ENCODE measurements at places on chromosomes 3 and 15.

GRCh38 chr3:191255156-191255555, 56.1 kb downstream of the OSTN start:
- DNase-seq, result no peak
- no peaks in the 10 kb centered on the region for H3K27me3 ChIP-seq
- no peak overlapping the region for H3K4me3 ChIP-seq
- no peaks in the 10 kb centered on the region for H3K36me3 ChIP-seq
- no peaks in the 10 kb centered on the region for H3K4me1 ChIP-seq

- no peaks in the 10 kb centered on the region for H3K27me3 ChIP-seq
- no peak overlapping the region for H3K27ac ChIP-seq
- no peak for DNase-seq
- no peaks in the 10 kb centered on the region for H3K36me3 ChIP-seq
- H3K4me3 ChIP-seq, result no peak overlapping the region
- no peaks in the 10 kb centered on the region for H3K4me1 ChIP-seq
These were observed 272.6 kb downstream of the PDCD6IP start for GRCh38 chr3:34070831-34071585.

- no peak for DNase-seq
- no peak overlapping the region for H3K27ac ChIP-seq
- H3K4me3 ChIP-seq, result no peak overlapping the region
- no peaks in the 10 kb centered on the region for H3K4me1 ChIP-seq
These were observed 62.3 kb upstream of the TNFAIP8L3 start for GRCh38 chr15:51156957-51157356.

GRCh38 chr3:125435231-125435630, 60.1 kb upstream of the ZNF148 start:
- no peak overlapping the region for H3K4me3 ChIP-seq
- no peaks in the 10 kb centered on the region for H3K36me3 ChIP-seq
- DNase-seq, result no peak
- H3K27ac ChIP-seq, result no peak overlapping the region
- H3K27me3 ChIP-seq, result no peaks in the 10 kb centered on the region
- H3K4me1 ChIP-seq, result no peaks in the 10 kb centered on the region

DNA sequence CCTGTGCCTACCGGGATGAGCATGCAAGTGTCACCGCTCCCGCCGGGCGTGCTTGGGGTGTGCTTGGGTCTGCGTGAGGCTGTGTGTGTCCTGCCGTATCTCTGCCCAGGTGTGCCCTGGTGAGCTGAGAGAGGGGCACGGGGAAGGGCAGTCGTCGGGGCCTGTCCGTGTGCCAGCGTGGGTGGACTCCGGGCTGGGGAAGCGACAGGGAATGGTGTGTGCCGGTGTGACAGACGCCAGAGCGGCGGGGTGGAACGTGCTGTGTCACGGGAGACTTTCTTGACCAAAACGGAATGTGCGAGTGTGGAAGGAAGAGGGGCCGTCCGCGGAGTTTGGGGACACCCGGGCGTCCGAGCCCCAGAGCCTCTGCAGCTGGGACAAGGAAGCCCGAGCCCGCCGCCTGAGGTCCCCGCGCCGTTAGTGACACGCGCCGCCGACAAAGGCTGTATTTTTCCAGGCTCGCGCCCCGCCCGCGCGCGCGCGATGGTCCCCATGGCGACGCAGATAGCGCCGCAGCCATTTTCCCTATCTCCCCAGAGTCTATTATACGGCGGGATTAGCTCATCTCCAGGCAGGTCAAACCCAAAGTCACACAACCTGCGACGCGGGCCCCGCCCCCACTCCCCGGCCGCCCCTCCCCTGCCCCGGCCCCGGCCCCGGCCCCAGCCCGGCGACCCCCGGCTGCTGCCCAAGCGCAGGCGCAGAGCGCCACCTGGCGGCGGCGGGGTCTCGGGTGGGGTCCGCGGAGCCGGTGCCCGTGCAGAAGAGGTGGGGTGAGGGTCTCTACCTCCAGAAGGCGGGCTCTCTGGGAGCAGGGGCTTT, 4.5 kb upstream of the GATA2 start:
- H3K27me3 ChIP-seq, result peaks cover 68% of the 10 kb centered on the region
- no peak overlapping the region for H3K27ac ChIP-seq
- H3K4me1 ChIP-seq, result peaks cover 17% of the 10 kb centered on the region
- no peak overlapping the region for H3K4me3 ChIP-seq

- peaks cover 53% of the 10 kb centered on the region for H3K4me1 ChIP-seq
- H3K27ac ChIP-seq, result peak overlapping the region; percentile 97
- DNase-seq, result peak; percentile 91
- no peaks in the 10 kb centered on the region for H3K36me3 ChIP-seq
These were observed 542 bp downstream of the PLOD2 start for GRCh38 chr3:146160321-146160963.

DNA sequence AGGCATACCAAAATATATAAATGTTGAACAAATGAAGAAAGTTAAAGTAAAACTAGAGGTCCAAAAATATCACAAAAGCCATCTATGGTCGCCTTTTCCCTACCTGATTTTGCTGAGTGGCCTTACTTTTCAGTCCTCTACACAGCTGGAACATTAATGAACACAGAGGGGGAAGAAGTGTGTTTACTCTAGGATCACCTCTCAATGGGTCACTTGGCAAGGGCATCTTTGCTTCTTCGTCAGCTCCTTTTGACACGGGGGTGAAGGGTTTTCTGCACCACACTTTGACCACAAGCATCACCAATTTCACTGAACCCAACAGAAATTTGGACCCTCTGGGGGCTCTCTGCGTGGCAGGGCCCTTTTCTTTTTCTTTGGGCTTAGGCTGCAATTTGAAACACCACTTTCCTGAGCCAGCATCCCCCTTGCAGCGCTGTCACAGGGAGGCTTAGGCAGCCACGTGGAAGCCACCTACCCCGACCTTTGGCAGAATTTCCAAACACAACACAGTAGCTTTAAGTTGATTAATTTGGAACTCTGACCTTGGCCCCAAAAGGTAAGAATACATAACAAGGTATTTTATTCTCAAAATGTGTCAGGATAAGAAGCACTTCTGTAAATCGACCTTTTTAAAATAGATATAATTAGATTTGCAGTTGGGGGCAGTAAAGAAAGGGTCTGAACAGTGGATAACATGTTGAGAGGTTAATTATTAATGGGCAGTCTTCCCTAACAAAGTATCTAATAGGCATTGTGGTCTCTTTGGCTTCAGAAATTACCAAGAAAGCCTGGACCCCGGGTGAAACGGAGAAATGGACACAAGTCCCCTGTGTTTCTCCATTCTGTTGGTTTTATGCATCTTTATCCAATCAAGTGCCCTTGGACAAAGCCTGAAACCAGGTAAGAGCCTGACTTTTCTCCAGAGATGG, at the start of gene LIPC:
Gene LIPC, plus strand, starts transcription at position 771 of the 929 bp plus-strand sequence. Its CDS starts 42 bp downstream, at position 813.
- H3K4me1 ChIP-seq, result no peaks in the 10 kb centered on the region
- no peaks in the 10 kb centered on the region for H3K36me3 ChIP-seq
- DNase-seq, result no peak
- H3K27me3 ChIP-seq, result no peaks in the 10 kb centered on the region
- no peak within 1 kb of the TSS for H3K4me3 ChIP-seq

GRCh38 chr15:78718837-78719236, 77.8 kb upstream of the CHRNB4 start:
- no peaks in the 10 kb centered on the region for H3K4me1 ChIP-seq
- H3K36me3 ChIP-seq, result no peaks in the 10 kb centered on the region
- peaks cover 7% of the 10 kb centered on the region for H3K27me3 ChIP-seq
- H3K4me3 ChIP-seq, result no peak overlapping the region

DNA sequence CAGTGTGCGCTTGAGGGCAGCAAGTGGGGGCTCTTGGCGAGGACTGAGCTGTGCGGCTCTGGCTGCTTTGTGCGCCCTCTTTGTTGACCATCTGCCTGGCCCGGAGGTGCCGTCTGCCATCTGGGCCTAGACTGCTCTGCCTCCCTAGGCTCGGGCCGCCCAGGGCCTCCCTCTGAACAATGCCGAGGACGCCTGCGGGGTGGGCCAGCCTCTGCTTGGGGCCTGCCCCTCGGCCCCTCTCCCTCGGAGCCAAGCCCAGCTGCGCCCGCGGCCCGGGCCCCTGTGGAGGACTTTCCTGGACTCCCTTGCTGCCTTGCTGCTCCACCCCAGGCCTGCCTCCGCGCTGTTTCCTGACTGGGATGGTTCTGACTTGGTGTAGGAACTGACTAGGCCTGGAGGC, 31.9 kb upstream of the SPSB4 start:
- DNase-seq, result no peak
- no peaks in the 10 kb centered on the region for H3K27me3 ChIP-seq
- no peak overlapping the region for H3K4me3 ChIP-seq
- H3K36me3 ChIP-seq, result no peaks in the 10 kb centered on the region
- no peak overlapping the region for H3K27ac ChIP-seq

DNA sequence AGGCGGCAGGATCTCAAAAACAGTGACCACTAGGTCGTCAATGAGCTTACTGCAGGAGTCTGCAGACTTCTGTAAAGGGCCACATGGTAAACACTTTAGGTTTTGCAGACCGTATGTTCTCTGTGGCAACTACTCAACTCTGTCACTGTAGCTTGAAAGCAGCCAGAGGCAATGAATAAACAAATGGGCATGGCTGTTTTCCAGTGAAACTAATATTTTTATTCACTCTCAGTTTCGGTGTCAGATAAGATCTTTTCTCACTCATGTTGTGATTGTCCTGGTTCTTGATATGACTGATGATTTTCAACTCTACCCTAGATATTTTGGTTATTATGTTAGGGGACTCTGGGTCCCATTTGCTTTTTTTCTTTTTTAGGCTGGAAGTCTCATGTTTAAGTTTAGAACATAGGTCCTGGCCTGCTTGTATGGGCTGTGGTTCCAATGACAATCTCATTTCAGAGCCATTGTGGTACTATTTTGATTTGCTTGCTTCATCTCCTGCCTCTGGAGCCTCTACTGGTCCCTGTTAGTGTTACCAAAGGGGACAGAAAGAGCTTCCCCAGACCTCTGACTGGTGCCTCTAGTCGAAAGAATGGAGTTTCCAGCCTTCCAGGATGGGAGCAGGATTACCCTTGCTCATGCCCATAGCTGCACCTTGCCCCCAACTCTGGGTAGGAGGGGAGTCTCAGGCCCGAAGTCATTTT, 222.0 kb downstream of the STT3B start:
- no peaks in the 10 kb centered on the region for H3K27me3 ChIP-seq
- H3K4me1 ChIP-seq, result peaks cover 5% of the 10 kb centered on the region
- H3K36me3 ChIP-seq, result no peaks in the 10 kb centered on the region
- no peak for DNase-seq
- no peak overlapping the region for H3K4me3 ChIP-seq

DNA sequence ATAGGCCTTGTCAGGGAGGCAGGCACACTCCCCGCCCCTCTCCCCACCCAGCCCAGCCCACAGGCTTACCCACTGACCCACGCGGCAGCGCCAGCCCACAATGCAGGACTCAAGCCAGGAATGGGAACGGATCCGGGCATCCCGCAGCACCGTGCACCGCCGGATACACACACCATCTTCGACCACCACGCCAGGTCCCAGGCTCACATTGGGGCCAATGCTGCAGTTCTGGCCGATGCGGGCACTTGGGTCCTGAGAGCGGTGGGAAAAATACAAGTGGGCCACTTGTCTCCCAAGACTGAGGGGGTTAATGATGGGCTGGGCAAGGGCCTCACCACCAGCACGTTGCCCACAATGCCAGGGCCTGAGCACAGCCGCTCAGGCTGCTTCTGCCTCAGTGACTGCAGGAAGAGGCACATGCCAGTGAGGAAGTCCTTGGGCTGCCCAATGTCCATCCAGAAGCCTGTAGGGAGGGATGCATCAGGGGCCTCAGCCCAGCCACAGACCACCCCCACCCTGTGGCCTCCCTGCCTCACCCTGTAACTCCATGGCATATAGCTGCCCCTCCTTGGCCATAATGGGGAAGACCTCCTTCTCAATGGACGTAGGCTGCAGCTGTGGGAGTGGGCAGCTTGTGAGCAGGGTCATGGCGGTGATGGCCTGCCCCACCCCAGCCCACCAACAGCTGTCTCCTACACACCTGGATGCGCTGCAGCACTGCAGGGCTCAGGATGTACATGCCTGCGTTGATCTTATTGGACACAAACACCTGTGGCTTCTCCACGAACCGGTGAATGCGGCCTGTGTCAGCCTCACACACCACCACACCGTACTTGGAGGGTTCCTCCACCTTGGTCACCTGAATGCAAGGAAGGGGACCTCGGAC, 1.6 kb downstream of the GMPPB start:
- H3K4me1 ChIP-seq, result peaks cover 5% of the 10 kb centered on the region
- no peak for DNase-seq
- peaks cover 17% of the 10 kb centered on the region for H3K36me3 ChIP-seq
- H3K4me3 ChIP-seq, result no peak overlapping the region

DNA sequence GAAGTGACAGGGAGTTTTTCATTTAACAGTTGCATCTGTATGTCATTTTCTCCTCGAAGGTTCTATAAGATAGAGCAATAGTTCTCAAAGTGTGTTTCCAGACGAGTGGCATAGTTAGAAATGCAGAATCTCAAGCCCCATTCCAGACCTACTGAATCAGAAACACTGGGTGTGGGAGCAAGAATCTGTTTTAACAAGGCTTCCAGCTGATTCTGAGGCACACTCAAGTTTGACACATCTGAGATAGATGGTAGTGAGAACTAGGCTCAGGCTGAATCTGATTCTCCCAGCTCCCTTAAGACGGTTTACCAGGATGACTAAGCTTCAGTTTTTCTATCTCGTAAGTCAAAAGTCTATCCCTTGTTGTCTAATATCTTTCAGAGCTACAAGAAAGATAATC, 159.8 kb upstream of the NUDT16 start:
- no peak overlapping the region for H3K4me3 ChIP-seq
- H3K27ac ChIP-seq, result no peak overlapping the region
- no peaks in the 10 kb centered on the region for H3K36me3 ChIP-seq
- no peak for DNase-seq
- H3K27me3 ChIP-seq, result no peaks in the 10 kb centered on the region
- no peaks in the 10 kb centered on the region for H3K4me1 ChIP-seq

GRCh38 chr3:114506591-114507300, 212.9 kb downstream of the TIGIT start:
- H3K36me3 ChIP-seq, result no peaks in the 10 kb centered on the region
- no peaks in the 10 kb centered on the region for H3K4me1 ChIP-seq
- H3K27me3 ChIP-seq, result no peaks in the 10 kb centered on the region
- H3K27ac ChIP-seq, result peak overlapping the region; percentile 78
- no peak overlapping the region for H3K4me3 ChIP-seq
- DNase-seq, result no peak

GRCh38 chr15:36278219-36278618, 301.2 kb upstream of the CDIN1 start:
- no peak for DNase-seq
- no peaks in the 10 kb centered on the region for H3K27me3 ChIP-seq
- no peaks in the 10 kb centered on the region for H3K36me3 ChIP-seq

GRCh38 chr15:75214293-75215096, 12.8 kb downstream of the C15orf39 start:
- H3K4me1 ChIP-seq, result no peaks in the 10 kb centered on the region
- DNase-seq, result no peak
- no peak overlapping the region for H3K4me3 ChIP-seq
- H3K27me3 ChIP-seq, result no peaks in the 10 kb centered on the region
- no peak overlapping the region for H3K27ac ChIP-seq

DNA sequence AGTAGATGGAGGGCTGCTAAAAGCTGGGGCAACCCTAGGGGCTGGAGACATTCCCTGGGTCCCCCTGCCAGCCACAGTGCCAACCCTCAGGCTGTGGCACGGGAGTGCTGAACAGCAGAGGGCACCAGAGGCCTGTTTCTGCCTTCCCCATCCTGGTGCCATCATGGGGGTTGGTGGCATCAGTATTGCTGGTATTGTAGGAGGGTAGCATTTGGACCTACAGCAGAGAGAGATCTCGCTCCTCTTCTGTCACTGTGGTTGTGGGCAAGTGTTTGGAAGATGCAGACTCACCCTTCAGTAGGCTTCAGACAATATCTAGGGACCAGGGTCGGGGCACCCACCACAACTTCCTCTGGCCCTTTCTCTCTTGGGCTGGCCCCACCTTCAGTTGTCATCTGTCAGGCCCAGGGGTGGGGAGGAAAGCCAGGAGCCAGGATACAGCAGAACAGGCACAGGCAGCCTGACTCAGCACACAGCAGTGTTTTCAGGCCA, 123.5 kb downstream of the RPLP1 start:
- no peak for DNase-seq
- peaks cover 4% of the 10 kb centered on the region for H3K4me1 ChIP-seq
- H3K27ac ChIP-seq, result no peak overlapping the region
- no peak overlapping the region for H3K4me3 ChIP-seq
- no peaks in the 10 kb centered on the region for H3K27me3 ChIP-seq
